ENCODE measurements at places on chromosomes 7 and 10.

DNA sequence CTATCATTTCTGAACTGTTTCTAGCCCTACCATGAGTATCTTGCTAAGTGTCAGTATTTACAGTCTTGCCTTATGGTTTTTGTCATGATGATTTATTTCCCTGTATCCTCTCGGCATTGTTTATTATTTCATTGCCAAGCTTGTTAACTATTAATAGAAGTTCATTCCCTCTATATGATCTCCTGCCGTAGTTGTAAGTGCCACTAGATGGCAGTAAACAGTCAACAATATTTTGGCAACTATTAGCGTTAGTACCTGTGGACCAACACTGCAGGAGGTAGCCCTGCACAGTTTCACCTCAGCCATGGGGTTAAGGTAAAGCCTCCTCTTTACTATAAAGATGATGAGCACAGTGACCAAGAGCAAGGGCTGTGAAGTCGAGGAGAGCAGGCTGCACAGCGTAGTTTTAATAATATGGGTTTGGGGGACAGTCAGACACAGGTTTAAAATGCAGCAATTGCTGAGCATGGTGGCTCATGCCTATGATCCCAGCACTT is 26.1 kb upstream of the CCNJ start:
- peak; percentile 74 for DNase-seq

DNA sequence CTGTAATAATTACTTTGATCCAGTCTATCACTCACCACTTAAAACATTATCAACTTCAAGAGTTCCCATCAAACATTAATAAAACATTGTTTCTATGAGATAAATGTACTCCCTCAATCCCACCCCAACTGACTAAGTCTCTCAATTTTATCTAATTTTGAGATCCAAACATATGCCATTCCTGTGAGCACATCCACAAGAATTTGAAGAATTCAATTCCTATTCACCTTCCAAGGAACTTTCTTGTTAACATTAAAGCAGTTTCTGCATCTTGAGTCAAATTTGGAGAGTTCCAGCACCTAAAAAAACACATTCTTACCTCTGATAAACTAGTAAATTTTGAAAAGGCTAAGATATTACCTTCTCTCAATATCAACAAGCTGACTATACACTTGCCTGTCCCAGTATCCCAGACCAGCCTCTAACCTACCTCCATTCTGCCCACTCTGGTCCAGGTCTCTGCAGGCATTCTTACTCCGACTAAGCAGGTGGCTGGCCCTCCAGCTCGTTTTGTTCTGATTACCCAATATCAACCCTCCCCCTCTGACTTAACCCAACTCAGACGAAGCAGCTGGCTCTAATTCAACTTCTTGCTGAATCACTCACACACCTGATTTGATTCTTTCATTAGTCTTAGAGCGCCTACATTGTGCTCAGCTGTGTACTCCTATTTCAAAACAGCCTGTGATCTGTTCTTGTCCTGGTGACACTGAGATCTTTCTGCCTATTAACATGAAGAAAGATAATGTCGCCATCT is 275.2 kb downstream of the IPMK start:
- DNase-seq: peak; percentile 58

- DNase-seq: no peak
These were observed 388.7 kb upstream of the GHITM start for GRCh38 chr10:83750604-83751003.

GRCh38 chr10:90389876-90390275 is 468.0 kb downstream of the HTR7 start:
- no peak for DNase-seq

DNA sequence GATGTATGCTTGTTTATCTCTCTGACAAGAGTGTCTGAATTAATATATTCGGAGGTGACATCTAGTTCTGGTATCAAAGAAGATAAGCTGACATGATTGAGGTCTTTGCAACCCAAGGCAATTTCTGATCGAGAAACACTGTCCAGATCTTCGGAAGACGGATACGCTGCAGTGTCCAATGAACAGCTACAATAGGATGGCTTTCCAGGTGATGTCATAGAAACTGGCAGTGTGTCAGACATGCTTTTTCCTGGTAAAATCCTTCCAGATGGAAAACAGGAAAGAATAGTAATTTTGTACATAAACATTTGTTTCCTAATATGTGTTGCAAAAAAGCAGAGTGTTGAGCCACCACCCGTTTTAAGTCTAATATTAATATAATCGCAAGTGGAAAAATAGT is 33.4 kb downstream of the VWDE start:
- DNase-seq: no peak
